ENCODE measurements at places on chromosomes 13 and 19. TPM values are rescaled to one million over a fixed set of nuclear protein-coding genes. Genes with fewer than 3 reads are reported as not detected.

DNA sequence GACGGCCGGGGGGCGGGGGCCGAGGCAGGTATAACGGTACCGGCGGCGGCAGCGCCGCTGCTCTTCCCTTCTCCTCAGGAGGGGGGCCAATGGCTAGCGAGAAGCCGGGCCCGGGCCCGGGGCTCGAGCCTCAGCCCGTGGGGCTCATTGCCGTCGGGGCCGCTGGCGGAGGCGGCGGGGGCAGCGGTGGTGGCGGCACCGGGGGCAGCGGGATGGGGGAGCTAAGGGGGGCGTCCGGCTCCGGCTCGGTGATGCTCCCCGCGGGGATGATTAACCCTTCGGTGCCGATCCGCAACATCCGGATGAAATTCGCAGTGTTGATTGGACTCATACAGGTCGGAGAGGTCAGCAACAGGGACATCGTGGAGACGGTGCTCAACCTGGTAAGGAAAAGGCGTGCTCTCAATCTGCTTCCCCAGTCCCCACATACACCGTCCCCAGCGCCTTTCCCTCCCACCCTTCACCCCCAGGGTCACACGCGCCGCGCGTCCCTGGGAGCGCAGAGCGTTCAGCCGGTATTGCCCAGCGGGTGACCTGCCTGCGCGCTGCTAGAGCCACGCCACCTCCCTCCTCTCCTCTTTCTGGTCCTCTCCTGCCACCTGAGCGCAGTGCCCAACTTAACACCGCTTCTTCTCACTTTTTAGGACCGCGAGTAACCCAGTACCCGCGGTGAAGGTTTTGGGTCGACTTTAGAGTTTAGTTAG, 814 bp downstream of the NBEA start:
- peak; percentile 7 for DNase-seq

DNA sequence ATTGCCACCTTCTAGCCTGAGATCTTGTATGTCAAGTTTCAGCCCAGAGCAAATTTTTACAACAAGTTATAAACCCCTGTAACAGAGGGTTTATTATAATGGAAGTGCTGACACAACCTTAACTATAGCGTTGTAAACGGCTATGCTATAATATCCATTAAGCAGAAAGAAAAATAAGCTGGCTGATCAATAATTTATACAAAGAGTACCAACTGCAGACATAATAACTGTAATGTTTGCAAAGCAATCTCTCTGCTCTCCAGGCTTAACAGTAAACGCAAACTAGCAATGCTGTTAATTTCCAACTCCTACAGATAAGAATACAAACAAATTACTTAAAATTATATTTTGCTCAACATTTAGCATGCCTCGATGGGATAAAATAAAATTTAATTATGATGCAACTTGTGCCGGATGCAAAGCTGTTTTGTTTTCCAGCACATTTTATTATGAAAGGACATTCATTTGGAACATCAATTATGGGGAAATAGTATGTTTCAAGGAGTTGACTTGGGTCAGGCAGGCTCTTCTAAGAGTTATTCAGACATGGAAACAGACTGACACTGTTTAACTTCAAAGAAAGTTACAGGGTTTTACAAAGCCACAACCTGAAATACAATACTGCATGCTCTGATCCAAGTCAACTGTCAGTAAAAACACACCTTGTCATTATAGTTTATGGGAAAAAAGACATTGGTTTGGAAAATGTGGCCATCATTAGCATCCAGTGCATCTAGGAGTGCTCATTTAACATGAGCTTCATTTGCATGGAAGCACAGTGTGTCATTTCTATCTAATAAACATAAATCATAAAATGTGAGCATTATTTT, 6.6 kb upstream of the DACH1 start:
- DNase-seq = no peak

PABPC3 gene
- 0.32 TPM for total RNA-seq

ICAM4 gene
- 0.27 TPM for total RNA-seq

GRCh38 chr19:35720163-35720524, 2.3 kb downstream of the KMT2B start:
- DNase-seq = no peak

KLK5 gene
- not detected for total RNA-seq

GRCh38 chr19:30173593-30174356, 198.4 kb upstream of the ZNF536 start:
- no peak for DNase-seq

- DNase-seq = no peak
Observed at GRCh38 chr19:55440411-55441105, 2.5 kb downstream of the SHISA7 start.

ZIC5 gene
- not detected for total RNA-seq

GRCh38 chr13:87677496-87678371, 6.6 kb downstream of the SLITRK5 start:
- DNase-seq = no peak

POGLUT2 gene
- 4.7 TPM for total RNA-seq

PEAK3 gene
- not detected for total RNA-seq

HOMER3 gene
- total RNA-seq = 0.53 TPM

DNA sequence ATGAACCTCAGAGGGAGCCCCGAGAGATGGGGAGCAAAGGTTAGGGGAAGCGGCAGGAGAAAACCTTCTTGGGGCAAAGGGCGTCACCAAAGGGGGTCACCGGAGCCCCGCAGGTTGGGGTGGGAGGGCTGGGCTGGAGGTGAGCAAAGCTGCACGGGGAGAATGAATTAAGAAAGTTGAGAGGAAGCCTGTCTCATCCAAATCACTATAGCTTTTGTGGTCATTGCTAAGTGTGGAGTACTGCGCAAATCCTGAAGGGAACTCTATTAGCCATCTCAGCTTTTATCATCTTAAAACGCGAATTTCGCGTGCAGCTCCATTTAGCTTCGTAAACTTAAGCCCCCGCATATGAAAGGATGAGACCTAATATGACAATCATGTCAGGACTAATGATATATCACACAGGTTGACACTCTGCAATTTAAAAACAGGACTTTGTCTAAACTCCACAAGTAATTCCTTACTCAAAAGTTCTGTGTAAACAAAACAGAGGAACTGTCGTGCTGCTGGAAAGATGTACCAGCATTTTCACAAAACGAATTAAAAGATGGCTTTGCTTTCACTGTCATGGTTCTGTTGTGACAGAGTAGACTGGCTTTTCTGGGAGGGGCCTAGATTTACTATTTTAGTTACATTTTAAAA, 631 bp downstream of the LACC1 start:
- no peak for DNase-seq

DNA sequence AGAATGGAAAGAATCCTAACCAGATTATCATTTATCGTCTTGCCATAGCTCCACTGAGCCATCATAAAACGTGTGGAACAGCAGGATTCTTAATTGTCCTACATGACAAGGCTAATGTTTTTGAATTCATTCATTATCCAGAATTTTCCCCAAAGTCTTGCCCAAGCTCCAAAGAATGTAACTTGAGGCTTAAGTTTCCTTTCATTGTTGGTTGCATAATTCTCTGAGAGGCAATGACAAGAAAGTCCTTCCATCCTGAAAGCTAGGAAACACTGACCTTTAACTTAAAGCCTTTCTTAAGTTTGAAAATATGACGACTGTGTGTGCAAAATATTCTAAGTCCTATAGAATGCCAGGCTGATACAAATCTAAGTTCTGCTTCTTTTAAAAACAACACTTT, 546.1 kb downstream of the SUCLA2 start:
- no peak for DNase-seq

- no peak for DNase-seq
Observed at GRCh38 chr13:40558656-40559055, 107.8 kb downstream of the FOXO1 start.

DNA sequence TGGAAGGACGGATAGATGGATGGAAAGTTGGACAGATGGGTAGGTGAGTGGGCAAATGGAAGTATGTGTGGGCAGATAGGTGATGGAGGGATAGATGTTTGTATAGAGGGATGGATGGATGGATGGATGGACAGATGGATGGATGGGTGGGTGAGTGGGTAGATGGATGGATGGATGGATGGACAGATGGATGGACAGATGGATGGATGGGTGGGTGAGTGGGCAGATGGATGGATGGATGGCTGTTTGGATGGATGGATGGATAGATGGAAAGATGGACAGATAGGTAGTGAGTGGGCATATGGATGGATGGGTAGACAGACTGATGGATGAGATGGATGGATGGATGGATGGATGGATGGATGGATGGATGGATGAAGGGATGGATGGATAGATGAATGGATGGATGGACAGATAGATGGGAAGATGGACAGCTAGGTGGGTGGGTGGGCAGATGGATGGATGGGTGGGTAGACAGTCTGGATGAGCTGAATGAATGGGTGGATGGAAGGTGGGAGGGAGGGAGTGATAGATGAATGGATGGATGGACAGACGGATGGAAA, 74.9 kb upstream of the KCTD15 start:
- DNase-seq = no peak

ATP1A3 gene
- 2.8 TPM for total RNA-seq

DNA sequence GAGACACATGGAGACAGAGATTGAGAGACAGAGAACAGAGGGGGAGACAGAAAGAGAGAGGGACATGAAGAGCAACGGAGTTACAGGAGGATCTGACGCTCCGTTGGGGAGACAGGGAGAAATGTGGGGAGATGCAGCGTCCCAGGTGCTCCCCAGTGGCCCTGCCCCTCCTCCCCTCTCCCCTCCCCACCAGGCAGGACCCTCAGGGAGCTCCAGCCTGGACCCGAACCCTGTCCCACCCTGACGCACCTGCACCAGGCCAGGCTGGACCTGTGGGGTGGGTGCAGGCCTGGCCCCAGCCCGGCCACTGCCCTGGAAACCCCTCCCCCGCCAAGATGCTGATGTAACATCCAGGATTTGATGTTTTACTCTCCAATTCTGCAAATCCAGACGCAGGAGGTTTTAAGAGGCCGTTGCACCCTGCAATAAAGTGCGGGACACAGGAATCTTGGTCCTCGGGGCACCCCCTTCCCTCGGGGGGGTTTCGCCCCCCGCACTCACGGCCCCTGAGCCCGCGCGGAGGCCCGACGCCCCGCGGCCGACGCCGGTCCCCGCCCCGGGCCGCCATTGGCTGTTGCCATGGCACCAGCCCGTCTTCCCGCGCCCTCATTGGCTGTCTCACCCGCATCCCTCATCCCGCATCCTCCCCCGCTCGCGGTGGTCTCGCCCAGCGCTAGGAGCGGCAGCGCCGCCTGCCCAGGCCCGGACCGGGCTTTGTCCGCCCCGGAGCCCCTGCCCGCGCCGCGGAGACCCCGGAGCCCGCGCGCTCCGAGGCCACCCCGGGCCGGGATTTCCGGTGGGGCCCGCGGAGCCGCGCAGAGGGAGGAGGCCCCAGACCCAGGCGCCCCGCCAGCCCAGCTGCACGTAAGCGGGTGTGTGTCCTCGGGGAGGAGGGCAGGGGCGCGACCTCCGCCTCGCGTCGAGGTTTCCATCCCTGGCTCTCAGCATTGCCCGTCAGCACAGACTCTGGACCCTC, at the start of gene APC2:
Gene APC2, plus strand, starts transcription at position 655 of the 976 bp plus-strand sequence. CDS start 2,881 bp downstream, outside the sequence.
- no peak for DNase-seq

GRCh38 chr19:38639679-38640078, 7.8 kb upstream of the ACTN4 start:
- no peak for DNase-seq

VN1R2 gene
- not detected for total RNA-seq
